ENCODE measurements at places on chromosomes 6 and 20.

- no peak for DNase-seq
- H3K4me3 ChIP-seq: no peak overlapping the region
- H3K36me3 ChIP-seq: no peaks in the 10 kb centered on the region
- no peak overlapping the region for H3K27ac ChIP-seq
- H3K4me1 ChIP-seq: no peaks in the 10 kb centered on the region
- H3K27me3 ChIP-seq: no peaks in the 10 kb centered on the region
Measured at GRCh38 chr6:1581120-1581991, 28.4 kb upstream of the FOXC1 start.

DNA sequence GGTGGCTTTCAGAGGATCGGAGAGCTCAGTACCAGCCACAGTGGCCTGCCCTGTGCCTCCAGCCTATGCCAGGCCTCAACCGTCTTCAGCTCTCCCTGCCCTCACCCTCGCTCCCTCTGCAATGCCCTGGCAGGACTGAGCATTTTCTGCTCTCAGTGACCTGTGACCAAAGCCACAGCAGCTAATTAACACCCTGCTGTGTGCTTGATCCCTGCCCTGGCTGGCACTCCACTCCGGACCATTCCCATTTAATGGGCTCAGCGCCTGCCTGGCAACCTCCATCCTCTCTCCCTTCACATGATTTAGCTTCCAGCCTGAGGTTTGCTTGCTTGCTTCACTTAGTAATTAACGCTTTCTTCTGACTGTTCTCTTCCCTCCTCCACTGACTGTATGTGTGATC is 287.5 kb downstream of the LRFN2 start:
- H3K27ac ChIP-seq: no peak overlapping the region
- no peaks in the 10 kb centered on the region for H3K4me1 ChIP-seq
- no peak for DNase-seq
- H3K4me3 ChIP-seq: no peak overlapping the region
- no peaks in the 10 kb centered on the region for H3K36me3 ChIP-seq

GRCh38 chr6:87822011-87822410 is 120.0 kb upstream of the AKIRIN2 start:
- no peak for DNase-seq
- H3K36me3 ChIP-seq: no peaks in the 10 kb centered on the region
- H3K4me3 ChIP-seq: no peak overlapping the region
- no peaks in the 10 kb centered on the region for H3K27me3 ChIP-seq
- H3K27ac ChIP-seq: no peak overlapping the region

- DNase-seq: no peak
- H3K36me3 ChIP-seq: no peaks in the 10 kb centered on the region
- H3K4me1 ChIP-seq: no peaks in the 10 kb centered on the region
Measured at GRCh38 chr6:150510576-150510975, 89.1 kb upstream of the PLEKHG1 start.

DNA sequence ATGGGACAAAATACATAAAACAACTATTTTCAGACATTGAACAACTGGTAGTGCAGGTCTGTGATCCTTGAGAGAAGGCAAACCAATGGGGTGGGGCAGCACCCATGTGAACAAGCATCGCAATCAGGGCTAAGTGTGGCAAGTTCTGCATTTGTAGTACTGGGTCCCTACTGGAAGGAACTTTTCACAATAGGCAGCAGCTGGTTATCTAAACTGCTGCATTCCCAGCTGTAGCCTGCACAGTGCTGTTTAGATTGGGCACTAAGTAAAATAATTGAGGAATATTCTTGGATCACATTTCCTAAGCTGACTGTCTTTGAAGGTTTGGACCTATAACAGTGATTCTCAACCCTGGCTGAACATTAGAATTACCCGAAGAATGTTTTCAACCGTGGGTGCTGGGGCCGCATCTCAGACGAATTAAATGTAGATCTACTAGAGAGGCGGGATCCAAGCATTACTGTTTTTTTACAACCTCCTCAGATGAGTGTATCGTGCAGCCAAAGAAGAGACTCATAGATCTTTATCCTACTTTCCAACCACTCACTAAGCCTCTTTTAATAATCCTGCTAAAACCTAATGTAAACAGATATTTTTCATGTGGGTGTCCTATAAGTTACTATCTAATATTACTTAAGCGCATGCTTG is 12.4 kb upstream of the MAP3K4 start:
- H3K36me3 ChIP-seq: peaks cover 3% of the 10 kb centered on the region
- no peaks in the 10 kb centered on the region for H3K27me3 ChIP-seq
- no peak for DNase-seq

GRCh38 chr20:33866398-33867100 is 55.4 kb downstream of the CHMP4B start:
- H3K36me3 ChIP-seq: no peaks in the 10 kb centered on the region
- H3K27ac ChIP-seq: no peak overlapping the region
- H3K4me1 ChIP-seq: peaks cover 18% of the 10 kb centered on the region
- peak overlapping the region; percentile 8 for H3K4me3 ChIP-seq

Measured in trophoblast cell (in vitro differentiated cells and primary cell).